ENCODE measurements at places on chromosomes 3 and 15. TPM values are rescaled to one million over a fixed set of nuclear protein-coding genes. Genes with fewer than 3 reads are reported as not detected.

DNA sequence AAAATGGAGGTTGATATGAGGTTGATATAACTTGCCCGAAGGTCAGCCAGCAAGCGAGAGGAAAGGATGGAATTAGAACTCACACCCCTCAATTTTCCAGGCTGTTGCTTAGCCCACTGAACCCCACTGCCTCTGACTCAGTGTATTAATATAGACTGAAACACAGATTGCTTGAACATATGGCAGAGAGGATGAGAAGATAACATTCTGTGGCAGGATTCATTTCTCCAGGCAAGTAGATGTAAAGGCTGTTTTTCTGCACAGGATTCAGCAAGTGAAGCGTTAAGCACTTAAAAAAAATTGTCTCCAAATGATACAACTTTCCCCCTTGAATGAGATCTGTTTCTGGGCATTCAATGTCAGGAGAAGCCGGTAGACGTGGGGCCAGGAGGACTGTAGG, 335.2 kb downstream of the GAP43 start:
- no peak for DNase-seq

DNA sequence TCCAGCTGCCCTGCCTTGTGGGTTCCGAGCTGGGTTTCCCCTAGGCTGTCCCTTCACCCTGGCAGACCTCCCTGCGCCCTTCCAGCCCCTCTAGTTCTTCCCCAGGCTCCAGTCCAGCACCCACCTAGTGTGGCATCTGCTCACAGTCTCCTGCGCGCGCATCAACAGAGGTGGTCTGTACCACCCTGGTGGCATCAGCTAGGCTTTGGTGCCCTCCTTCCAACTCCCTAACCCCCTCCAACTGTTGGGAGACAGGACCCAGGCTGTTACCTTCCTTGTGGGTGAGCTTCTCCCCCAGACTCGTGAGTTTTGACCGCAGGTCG, 8.0 kb downstream of the CALML4 start:
- no peak for DNase-seq

Gene LMAN1L
- total RNA-seq, result 0.42 TPM

Gene HDC
- total RNA-seq, result 0.81 TPM

Gene LINGO1
- total RNA-seq, result 6.0 TPM

- DNase-seq, result no peak
Measured at GRCh38 chr3:15399970-15400369, 27.4 kb downstream of the METTL6 start.

Gene ISG20
- 12.9 TPM for total RNA-seq

- DNase-seq, result no peak
Measured at GRCh38 chr3:35649405-35649804, 10.1 kb downstream of the ARPP21 start.

GRCh38 chr3:122085673-122086072, 30.5 kb downstream of the CD86 start:
- DNase-seq, result no peak

Gene CHRNA3
- total RNA-seq, result 1.9 TPM

GRCh38 chr15:31215490-31216214, 111.0 kb upstream of the KLF13 start:
- DNase-seq, result peak; percentile 90

Gene PAQR9
- total RNA-seq, result not detected

Gene RNU5B-1
- total RNA-seq, result not detected

GRCh38 chr3:140428380-140428779, 249.5 kb upstream of the TRIM42 start:
- no peak for DNase-seq

DNA sequence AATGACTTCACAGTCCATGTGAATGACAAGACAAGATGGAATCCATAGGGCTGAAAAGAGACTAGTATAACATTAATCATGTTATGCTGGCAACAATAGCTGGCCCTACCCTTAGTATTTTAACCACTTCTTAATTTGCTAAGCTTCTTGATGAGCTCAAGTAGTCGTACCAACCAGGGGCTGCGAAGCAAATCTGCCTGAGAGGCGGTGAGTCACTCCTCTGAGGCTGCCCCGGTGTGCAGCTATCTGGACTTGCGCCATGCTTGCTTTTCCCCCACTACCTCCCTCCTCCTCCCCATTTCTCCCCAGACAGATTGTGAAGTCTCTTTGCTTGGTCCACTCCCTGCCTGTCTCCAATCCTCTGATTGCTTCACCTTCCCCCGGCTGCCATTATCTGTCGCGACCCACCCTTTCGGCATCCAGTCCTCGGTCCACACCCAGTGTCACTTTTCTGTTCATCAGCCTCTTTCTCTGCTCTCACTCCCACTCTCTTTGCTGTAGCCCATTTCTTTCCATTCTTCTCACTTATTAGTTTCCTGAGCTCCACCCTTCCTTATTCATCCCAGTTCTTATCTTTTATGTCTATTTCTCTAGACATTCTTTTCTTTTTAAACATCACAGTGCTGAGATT, 42.7 kb downstream of the DUT start:
- no peak for DNase-seq

DNA sequence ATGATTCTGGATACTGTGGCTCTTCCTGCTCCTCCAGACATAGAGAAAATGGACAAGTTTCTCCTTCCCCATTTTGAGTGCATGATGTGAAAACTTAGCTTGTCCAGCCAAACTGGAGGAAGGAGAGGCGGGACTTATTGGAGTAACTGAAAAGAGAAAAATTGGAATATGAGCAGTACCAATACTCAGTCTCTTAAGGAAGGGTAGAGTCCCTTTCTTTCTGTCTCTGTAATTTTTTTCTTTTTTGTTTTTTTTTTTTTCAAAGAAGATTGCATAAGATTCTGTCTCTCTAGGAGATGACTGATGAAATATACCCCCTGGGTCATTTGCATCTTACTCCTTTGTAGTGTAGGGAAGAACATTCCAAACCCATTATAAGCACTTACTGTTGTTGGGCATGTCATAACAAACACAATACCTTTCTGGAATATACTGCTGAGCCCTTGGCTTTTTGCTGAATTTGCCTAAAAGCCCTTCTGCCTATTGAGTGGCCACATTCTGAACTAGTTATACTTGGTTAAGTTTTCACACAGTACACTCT, 498.1 kb upstream of the TPRG1 start:
- DNase-seq, result no peak

DNA sequence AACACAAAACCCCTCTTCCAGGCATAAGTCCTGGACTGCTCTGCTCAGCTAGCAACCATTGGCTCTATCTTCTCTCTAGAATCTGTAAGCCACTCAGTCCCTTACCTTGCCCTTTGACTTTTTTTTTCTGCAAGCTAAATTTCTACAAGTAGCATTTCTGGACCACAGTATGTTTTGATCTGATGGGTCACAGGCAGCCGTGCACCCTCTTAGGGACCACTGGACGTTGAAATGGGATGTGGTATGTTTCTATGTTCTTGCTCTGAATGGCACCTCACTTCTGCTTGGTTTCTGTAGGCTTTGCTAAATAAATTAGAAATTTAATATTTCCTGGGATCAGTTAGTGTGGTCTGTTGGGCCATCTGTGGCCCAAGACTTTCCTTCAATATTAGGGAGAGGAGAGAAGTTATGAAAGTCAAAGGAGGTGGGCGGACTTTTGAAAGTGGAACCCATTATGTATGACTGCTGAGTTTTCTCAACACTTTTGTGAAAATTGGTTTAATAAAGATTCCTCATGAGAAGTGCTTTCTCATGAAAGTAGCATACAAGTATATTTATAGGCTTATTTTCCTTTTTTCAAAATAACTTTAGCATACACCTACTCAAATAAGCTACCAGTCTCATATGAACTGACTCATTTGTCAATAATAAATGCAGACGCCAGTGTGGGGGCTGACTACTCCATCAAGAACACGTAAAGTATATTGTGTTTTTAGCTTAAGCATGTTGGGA, 18.4 kb upstream of the TIPARP start:
- DNase-seq, result no peak

DNA sequence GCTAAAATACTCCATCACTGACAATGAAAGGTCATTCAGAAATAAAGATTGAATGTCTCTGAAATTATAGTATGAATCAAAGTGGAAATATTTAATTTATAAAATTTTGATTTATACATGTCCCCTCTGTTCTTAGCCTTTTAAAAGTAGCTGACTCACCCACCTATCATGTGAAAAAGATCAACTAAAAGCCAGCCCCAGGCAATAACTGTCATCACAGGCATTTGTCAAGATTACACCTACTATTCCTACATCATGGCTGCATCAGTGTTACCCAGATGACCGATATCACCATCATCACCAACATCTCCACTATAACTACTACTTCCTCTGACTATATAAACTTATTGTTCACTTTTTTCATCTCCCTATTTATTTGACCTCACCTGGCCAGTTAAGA, 14.3 kb upstream of the PIK3R4 start:
- DNase-seq, result no peak

DNA sequence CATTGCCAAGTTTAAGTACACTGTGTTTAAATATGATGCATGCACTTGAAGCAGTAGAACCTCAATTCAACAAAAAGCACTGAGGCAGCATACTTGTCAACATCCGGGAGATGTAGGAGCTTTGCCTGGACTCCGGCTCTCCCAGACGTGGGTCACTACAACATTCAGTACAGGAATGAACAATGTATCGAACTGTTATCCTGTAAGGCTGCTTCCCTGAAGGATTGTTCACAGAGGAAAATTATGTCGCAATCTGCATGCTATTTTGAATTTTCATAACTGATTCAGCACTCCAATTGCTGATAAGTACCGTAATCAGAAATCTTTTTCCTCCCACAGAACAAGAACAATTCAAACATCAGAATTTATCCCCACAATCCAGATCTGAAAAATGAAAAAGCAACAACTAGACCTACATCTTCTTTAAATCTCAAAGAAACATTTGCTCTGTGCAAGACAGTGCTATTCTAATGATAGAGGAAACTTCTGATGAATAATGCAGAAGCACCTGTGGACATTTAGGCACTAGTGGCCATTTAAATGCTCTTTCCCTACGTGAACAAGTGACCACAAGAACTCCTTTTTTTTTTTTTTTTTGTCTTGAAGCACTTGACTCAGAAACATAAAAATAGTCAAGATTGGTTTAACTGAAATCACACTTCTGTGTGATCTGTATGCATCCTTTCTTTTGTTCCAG, 113.4 kb downstream of the PLCH1 start:
- DNase-seq, result no peak

- no peak for DNase-seq
Measured at GRCh38 chr15:78261062-78261461, 3.3 kb upstream of the DNAJA4 start.

GRCh38 chr3:148681080-148681479, 16.6 kb upstream of the AGTR1 start:
- DNase-seq, result no peak

DNA sequence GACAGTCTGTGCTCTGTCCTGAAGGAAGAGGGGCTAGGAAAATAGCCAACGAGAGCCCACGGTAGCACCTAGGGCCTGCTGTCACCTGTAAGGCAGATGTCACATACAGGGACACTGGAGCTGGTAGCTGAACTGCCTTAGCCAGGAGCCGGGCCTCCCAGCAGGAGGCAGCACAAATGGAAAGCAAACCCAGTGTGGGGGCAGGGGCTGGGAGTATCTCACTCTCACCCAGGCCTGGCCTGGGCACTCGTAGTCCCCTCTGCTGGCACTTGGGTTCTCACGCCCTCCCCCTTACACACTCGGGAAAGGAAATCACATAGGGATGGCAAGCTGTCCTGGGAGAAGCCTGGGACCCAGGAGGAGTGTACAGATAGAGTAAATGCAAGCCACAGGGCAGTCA, 173.1 kb upstream of the CHRNA7 start:
- DNase-seq, result no peak

Gene C15orf62
- total RNA-seq, result 15.3 TPM

DNA sequence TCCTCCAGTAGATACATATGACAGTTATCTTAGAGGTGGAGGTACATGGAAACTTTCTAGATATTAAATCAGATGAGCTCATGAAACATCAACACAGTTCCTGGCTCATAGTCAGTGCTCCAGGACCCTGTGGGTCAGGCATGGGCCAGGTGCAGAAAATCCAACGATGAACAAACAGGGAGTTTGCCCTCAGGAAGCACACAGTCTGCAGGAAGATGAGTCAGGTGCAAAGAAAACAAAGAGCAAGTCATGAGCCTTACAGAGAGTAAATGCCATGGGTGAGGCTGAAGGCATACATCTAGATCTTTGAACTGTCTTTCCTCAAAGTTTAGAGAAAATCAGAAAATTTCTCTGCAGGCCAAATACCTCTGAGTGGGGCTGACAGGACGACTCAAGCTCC, 184.2 kb upstream of the TPM1 start:
- DNase-seq, result no peak

DNA sequence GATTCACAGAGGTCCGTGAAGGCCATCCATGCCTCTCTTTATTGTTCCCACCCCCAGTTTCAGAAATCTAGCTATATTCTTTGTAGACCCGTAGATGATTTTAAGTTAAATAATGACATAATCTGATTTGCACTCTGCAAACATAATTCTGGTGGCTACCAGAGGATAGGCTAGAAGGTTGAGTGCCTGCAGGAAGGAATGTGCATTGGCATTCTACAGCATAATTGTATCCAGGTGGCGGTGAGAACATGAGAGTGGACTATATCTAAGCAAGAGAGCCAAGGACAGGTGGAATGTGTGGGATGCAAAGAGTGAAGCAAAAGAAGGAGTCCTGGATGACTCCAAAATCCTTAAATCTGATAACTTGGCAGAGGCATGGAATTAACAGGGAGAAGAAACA, 298.5 kb upstream of the MME start:
- DNase-seq, result no peak

Gene ARHGEF26
- total RNA-seq, result 30.6 TPM

DNA sequence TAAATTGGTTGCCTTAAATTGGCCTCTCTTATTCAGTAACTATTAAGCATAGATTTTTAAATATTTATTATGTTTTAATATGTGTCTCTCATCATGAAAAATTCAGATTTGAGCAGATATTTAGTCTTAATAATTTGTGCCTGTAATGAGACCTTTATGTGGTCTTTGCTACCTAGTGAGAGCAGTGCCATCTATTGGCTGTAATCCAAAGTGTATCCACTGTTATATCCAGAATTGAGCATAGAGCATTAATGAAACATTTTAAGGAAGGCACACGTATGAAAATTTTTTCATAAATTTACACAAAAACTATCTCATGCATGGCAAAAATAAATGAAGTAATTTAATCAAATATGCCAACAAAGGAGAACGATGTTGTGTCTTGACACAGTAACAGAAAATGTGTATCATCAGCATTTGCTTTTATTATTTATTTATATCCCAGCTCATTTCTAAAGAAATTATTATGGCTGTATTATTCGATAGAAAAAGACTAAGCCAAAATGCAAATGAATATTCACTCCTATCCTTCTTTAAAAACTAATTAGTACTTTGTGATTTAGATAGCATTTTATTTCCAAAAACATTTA, 203.5 kb downstream of the RSRC1 start:
- DNase-seq, result no peak

Gene GOLGA8S
- total RNA-seq, result not detected

Gene TM4SF4
- 0.32 TPM for total RNA-seq

Data from suprapubic skin (tissue), 4 donors.